ENCODE measurements at places on chromosomes 2 and 18.

GRCh38 chr2:241514986-241515737 lies 6.8 kb upstream of the STK25 start:
- no peak for DNase-seq

DNA sequence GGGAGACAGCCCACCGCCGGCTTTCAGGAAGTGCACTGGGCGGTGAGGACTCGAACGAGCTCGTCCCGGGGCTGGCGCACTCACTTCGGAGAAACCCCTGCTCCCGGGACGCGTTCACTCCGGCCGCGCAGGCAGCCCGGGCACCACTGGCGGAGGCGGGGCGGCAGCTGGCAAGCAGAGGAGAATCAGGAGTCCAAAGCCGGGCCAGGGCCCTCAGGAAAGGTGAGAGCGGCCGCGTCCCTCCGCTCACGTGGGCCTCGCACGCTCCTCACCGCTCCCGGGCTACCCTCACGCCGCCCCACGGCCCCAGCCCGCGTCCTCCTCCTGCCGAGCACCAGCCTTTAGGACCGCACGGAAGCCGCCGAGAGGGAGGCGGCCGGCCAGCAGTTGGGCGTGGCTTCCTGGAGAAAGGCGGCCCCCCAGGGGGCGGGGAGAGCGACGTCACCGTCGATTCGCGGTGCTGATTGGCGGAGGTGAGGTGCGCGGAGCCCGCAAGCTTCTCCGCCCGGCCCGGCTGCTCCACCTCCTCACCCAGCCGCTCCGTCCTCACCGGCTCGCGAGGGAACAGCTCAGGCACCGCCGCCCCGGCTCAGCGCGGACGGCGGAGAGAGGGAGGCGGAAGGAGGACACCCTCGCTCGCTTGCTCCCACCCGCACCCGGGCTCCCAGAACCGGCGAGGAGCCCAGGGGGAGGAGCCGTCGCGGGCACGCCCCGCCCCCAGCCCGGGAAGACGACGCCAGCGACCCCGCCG lies at the start of gene ZCCHC2:
ZCCHC2 (plus strand) TSS at position 522 of the 751 bp plus-strand sequence. CDS start 400 bp downstream, outside the sequence.
- DNase-seq, result peak; percentile 99

GRCh38 chr2:109226128-109226527 lies 97.1 kb downstream of the SH3RF3 start:
- no peak for DNase-seq

GRCh38 chr2:241865957-241866789 lies 3.4 kb upstream of the RTP5 start:
- no peak for DNase-seq

DNA sequence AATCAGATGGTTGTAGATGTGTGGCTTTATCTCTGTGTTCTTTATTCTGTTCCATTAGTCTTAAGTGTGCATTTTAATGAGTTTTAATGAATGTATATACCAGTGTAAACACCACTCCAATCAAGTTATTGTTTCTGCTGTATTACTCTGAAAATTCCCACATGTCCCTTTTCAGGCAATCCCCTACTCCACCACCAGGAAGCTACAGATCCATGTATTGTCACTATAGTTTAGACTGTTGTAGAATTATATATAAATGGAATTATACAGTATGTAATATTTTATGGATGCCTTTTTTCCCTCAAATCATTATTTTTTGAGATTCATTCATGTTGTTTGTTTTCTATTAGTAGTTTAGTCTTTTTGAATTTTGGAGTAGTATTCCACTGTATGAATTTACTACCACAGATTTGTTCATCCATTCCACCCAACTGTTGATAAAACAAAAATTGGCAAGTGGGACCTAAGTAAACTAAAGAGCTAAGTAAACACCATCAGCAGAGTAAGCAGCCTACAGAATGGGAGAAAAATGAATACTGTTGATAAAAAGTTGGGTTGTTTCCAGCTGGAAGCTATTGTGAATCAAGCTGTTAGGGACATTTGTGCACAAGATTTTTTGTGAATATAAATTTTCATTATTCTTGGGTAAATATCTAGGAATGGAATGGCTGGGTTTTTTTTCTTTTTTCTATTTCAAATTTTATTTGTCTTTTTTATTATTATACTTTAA lies 262.0 kb downstream of the CAMKMT start:
- DNase-seq, result no peak

GRCh38 chr2:10533811-10534321 lies 85.7 kb upstream of the ODC1 start:
- DNase-seq, result no peak

DNA sequence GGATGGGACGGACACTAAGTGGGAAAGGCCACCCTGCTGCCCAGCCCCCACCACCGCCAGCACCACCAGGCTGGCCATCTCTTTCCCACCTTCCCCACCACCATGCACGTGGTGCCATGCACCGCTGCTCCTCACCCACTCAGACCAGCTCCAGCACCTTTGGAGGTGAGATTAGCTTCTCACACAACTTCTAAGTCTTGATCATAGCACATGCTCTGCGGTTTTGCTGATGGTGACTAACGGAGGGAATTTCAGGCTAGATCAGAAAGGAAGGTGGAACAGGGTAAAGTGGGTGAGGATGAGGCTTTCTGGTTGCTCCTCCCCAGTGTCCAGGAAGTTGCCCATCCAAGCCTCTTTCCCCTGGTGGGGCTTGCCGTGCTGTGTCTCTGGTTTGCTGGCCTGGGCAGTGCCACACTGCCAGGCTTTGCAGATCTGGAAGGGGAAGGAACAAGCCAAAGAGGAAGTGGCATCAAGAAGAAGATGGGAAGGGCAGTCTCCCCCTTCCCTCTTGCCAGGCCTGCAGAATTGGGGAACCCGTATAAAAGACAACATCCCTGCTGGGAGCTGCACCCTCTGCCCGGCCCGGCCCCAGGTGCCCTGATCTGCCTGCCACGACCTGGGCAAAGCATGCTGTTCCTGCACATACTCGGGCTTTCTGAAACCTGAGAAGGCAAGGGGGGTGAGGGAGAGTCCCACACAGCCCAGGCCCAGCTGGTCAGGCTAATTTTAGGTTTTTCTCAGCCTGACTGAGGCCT lies 44.3 kb upstream of the CAB39 start:
- no peak for DNase-seq

DNA sequence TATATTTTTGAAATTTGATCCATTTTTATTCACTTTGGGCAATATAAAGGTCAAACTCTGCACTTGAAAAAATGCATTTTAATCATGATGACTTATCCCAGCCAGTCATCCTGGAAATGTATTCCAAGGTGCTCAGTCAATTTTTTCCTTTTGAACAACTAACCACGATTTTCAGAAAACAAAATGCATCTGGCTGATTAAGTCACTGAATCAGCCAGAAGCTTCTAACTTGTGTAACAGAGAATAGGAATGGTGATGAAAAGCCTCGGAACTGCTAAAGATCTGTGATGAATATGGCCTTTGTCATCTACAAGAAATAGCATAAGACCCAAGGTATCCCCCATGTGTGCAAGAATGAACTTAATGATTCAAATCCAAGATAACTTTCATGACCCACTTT lies 572.7 kb downstream of the EPHA4 start:
- no peak for DNase-seq

- peak; percentile 32 for DNase-seq
Observed at GRCh38 chr18:5456577-5457461, 87.0 kb downstream of the EPB41L3 start.

- DNase-seq, result no peak
Observed at GRCh38 chr2:158144914-158145625, 43.4 kb downstream of the UPP2 start.

DNA sequence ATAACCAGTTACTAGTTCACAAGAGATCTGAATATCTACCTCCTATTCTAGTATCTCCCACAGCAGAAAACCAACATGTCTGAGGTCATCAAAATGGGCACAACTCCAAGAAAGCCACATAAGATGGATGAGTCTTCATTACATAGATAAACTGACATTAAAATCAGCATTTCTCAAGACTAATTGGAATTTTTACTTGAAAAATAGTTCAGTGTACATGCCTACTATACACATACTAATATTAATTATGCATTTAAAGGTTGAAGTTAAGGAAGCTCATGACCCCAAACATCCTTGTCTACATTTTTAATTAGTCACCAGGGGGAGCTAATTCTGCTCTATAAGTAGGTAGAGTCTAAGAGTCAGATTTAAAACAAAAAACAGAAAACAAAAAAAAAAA lies 41.9 kb downstream of the ZNF521 start:
- DNase-seq, result no peak

DNA sequence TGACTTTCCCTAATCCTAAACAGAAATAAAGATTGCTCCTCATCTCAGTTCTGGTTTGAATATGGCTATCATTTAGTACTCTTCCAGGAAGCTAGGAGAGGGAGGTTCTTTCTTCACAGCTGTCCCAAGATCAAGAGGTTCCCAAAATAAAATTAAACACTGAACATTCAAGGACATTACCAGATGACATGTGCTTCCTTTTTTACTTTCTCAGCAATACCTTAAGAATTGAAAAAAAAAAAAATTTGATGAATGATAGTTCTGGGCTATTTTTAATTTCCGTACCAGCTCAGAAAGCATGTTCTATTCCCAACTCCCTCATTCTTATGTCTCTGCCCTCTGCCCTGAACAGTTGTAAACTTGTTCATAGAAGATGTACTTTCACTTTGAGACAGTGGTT lies 61.7 kb upstream of the MYL1 start:
- DNase-seq, result no peak

DNA sequence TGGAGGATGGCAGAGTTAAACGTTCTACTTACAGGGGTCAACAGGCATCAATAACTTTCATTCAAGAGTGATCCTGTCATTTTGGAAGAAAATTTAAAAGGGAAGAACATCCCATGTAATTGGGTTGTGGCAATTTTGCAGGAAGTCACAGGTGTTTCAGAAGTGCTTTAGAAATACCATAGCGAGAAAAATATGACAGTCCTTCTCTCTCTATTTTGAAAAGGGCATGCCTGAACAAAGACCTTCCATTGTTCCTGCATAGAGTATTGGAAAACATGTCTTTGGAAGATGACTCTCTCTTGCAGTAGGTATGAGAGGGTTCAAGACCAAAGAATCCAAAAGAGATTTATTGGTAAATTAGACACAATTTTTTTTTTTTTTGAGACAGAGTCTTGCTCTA lies 81.8 kb upstream of the SERTAD2 start:
- DNase-seq, result no peak

GRCh38 chr2:60844105-60844504 lies 37.3 kb upstream of the REL start:
- no peak for DNase-seq

All from hepatocyte (in vitro differentiated cells).